ENCODE measurements at places on chromosomes 1 and 21.

GRCh38 chr1:15722411-15722810 is 13.6 kb upstream of the SLC25A34 start:
- DNase-seq: no peak

GRCh38 chr1:166974647-166975345 is 544 bp downstream of the ILDR2 start:
- peak; percentile 5 for DNase-seq

DNA sequence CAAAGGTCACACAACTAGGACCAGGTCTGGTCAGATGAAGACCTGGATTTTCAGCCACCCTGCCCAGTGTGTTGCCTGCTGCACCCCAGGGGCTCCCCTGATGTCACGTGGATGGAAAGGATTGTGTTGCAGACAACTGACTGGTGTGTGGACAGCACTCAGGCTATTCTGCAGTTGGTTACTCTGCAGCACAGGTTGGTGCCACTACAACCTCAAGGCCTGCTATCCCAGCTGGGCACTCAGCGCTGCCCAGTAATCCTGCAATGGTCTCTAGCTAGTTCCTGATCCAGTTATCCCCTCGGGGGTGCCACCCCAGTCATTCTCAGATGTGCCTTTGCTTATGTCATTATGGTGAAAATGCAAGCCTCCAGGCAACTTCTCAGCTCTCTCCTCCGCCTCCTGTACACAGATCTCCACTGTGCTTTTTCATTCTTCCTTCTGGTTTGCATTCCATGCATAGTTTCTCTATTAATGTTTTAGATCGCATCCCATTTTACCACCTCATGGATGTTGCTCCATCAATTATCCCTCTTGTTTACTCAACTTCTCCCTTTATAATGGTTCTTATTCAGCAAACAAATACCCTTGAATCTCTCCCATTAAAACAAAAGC is 503.2 kb upstream of the CAMK1G start:
- no peak for DNase-seq

DNA sequence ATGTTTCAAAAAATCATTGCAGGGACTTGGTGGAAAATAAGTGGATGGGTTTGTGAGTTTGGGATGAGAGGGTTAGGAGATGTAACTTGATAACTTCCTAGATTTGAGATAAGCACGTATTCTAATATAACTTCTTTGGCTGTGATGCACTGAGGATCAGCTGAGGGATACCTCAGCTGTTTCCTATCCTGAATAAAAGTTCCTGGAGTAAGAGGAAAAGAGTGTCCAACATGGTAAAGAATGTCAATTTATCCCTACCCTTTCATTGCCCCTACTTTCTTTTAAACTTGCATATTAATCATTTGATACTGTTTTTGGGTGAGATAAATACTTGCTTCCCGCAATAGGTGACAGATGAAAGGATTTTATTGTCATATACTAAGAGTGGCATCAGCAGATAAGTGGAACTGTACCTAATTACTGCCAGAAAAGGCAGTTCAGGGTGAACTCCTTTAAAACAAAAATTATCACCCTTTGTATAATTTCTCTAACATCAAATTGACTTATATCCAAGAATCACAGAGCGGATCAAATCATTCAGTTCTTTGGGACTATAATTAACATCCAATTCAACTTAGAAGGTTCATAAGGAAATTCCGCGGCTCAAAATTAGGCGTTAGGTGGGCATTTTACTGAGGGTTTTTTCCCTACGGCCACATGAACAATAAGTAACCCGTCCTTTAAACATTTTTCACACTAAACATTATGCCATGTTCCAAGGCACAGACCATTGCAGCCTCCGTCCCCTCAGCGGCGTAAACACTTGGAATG is 1.4 kb upstream of the SUCO start:
- DNase-seq: no peak

GRCh38 chr1:61447968-61448430 is 276.9 kb downstream of the TM2D1 start:
- DNase-seq: no peak

DNA sequence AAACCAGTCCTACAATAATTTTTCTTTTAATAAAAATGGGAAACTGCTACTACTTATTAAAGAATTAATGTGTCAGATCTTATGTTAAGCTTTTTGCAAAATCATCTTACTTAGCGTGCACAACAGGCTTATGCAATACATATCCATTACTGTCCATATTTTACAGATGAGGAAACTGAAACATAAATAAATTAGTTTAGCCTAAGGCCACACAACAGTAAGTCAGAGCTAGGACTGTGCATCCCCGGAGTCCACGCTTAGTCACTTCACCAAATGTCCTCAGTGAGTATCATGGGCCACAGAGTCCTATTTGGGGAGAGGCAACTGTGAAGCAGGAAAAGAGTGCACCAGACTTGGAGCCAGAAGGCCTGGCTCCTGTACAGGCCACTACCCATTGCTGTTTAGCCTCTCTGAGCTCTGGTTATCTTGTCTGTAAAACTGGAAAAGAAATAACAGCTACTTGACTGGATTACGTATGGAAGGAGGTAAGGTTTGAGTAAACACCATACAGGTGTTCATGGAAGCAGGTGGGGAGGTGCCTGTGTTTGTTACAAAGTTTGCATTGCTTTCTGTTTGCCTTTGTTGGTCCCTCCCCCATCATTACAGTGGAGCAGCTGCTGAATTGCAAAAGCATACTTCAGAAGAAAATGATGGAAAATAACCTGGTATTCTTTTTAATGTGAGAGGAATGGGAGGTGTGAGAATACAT is 192.8 kb downstream of the FCRL5 start:
- peak; percentile 7 for DNase-seq

DNA sequence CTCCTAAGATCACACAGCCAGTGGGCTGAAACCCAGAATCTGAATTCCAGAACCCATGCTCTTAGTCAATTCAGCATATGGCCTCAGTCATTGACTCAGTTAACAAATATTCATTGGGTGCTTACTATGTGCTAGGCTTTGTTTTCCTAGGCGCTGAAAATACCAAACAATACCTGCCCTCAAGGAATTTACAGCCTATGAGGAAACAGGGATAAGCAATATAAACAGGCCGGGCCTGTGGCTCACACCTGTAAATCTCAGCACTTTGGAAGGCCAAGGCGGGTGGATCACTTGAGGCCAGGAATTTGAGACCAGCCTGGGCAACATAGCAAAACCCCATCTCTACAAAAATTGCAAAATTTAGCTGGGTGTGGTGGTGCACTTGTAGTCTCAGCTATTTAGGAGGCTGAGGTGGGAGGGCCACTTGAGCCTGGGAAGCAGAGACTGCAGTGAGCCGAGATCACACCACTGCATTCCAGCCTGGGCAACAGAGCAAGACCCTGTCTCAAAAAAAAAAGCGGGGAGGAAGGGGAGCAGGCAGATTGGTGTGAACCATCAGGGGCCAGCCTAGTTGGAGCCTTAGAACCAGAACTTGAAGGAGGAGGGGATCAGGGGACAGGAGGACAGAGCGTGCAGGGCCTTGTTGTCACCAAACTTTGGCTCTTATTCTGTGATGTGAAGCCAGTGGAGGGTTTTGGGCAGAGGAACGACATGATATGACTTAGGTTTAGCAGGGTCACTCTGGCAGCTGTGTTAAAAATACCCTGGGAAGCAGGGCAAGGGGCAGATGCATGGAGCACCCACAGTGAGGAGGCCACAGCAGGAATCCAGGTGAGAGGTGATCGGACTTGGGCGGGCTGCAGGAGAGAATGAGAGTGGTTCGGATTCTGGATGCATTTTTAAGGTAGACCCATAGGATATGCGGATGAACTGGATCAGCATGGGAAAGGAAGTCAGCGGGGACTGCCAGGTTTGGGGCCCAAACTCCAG is 5.8 kb downstream of the TINAGL1 start:
- DNase-seq: no peak

- DNase-seq: no peak
Observed at GRCh38 chr1:154953611-154954038, 2.3 kb downstream of the PBXIP1 start.

GRCh38 chr1:226002667-226003501 is 3.7 kb upstream of the SDE2 start:
- peak; percentile 95 for DNase-seq

GRCh38 chr21:18228060-18228739 is 16.4 kb upstream of the CHODL start:
- no peak for DNase-seq

DNA sequence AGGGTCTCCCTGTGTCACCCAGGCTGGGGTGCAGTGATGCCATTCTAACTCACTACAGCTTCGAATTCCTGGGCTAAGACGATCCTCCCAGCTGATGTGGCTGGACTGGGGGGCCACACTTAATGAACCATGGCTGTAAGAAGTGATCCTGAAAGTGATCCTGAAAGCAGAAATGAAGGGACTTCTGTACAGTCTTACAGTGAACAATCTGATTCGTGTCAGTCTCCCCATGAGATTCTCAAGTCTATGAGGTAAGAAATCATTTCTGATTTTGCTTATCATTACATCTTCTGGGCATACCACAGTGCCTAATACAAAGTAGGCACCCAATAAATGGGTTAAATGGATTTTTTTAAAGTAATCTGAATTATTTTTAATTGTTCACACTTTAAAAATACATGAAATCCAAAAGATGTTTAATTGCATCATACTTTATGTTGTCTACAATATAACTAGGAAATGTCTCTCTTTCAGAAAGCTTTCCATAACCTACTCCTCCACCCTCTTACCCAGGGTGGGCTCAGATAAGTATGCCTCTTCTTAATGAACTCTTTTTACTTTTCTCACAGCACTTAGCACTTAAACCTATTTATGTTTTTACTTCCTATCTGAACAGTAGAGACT is 21.5 kb downstream of the TUT4 start:
- no peak for DNase-seq

- DNase-seq: no peak
Observed at GRCh38 chr1:118979754-118980575, 8.2 kb downstream of the TBX15 start.

- DNase-seq: peak; percentile 73
Observed at GRCh38 chr1:241985787-241986186, 13.1 kb downstream of the MAP1LC3C start.

DNA sequence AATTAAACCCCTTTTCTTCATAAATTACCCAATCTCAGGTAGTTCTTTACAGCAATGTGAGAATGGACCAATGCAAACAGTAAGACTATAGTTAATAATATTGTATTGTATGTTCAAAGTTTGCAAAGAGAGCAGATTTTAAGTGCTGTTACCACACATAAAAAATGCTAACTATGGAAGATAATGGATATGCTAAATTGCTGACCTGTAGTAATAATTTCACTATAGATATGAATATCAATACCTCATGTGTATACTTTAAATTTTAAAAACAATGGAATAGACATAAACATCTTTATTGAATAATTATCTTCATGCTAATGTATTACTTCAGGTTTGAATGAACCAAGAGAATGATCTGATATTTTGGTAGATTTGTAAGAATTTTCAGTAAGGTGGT is 552.4 kb upstream of the CHRM3 start:
- no peak for DNase-seq

DNA sequence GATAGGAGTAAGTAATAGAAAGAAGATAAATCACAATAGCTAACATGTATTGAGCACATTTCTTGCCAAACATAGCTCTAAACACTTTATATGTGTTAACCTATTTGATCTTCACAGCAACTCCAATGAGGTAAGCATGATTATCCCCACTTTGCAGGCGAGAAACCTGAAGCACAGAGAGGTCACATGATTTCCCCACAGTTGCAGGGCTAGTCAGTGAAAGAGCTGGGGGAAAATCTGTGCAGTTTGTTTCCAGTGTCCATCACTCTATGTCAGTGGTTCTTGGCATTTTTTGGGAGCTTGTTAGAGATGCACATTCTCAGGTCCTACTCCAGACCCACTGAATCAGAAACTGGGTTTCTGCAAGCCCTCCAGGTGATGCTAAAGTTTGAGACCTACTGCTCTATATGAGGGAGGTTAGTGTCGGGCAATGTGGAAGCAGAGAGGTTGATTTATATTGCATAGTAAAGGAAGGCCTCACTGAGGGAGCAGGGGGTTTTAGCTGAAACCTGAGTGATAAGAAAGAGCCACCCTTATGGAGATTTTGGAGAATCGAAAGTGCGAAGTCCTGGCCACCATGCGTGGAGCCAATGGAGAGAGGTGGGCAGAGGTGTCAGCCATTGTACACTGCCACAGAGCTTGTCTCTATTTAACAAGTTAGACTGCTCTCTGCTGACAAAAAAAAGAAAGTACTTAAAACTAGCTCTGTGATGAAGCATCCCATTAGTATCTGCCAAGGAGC is 20.9 kb downstream of the MCOLN3 start:
- peak; percentile 47 for DNase-seq

DNA sequence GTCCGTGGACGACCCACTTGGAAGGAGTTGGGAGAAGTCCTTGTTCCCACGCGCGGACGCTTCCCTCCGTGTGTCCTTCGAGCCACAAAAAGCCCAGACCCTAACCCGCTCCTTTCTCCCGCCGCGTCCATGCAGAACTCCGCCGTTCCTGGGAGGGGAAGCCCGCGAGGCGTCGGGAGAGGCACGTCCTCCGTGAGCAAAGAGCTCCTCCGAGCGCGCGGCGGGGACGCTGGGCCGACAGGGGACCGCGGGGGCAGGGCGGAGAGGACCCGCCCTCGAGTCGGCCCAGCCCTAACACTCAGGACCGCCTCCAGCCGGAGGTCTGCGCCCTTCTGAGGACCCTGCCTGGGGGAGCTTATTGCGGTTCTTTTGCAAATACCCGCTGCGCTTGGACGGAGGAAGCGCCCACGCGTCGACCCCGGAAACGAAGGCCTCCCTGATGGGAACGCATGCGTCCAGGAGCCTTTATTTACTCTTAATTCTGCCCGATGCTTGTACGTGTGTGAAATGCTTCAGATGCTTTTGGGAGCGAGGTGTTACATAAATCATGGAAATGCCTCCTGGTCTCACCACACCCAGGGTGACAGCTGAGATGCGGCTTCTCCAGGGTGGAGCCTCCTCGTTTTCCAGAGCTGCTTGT is 32.4 kb downstream of the PRMT2 start:
- peak; percentile 6 for DNase-seq

DNA sequence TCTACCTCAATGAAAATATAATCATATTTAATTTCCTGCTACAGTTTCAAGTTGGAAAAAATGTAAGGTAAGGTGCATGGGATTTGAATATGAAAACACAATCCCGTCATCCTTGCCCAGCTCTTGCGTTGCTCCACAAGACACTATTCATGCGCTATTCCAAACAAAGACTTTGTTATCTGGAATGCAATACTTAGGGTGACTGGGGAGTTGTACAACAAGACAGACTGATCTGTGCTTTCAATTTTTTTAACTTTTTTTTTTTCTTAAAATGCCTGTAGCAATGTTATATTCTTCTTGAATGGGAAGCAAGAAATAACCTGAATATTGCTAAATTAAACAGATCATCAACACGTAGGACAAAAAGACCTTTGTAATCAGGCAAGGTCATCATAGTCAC is 1077.2 kb downstream of the TTLL7 start:
- no peak for DNase-seq

Data from suppressor macrophage (primary cell).